NCI-H1092 (cell line): ENCODE measurements at places on chromosomes 6 and 20.
A peak's percentile ranks its signal among the peaks of the same experiment; 100 is the strongest.

DNA sequence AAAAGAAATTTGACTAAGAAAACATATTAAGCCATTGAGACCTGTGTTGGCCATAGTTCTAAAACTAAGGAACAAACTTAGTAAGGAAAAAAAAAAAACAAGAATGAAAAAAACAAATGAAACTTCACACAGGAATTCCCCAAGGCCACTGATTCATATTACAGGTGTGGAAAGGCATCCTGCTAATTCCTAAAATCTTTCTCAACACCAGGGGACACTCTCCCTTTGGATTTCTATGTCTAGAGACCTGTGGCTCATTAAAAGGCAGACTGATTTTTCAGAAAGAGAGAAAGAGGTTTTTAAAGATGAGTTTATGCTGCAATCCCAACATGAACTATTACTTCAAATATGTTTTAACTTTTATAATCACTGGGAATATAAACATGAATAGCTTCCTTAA is at the start of gene OR12D1:
OR12D1 (plus strand) TSS at position 341 of the 400 bp plus-strand sequence.
- no peak for DNase-seq

- DNase-seq: no peak
Measured at GRCh38 chr20:259981-260380, 2.5 kb downstream of the DEFB132 start.

GRCh38 chr20:56395166-56395565 is 2.7 kb downstream of the CSTF1 start:
- DNase-seq: no peak

GRCh38 chr6:15491986-15492269 is 170.9 kb downstream of the DTNBP1 start:
- DNase-seq: no peak

DNA sequence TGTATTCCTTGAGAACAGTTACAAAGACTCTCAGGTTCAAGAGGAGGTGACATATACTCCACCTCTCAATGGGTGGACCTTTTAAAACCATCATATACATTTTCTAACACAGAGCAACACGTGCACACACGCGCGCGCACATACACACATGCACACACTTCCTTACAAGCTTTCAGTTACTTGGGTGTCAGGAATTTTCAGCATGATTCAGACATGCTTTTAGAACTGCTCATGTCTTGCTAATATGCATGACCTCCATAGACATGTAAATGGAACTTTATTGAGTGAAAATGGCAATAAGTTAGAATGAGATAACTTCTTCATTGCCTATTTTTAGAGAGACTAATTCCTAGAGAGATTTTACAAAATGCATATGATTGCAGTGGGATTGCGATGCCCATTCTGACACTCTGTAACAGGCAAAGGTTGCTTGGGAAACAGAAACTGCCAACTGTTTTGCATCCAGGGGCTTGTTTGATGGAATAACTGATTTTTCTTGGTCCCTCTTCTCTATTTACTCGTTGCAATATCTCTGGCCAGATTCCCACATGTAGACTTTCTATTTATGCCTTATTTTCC is 531.4 kb upstream of the RNF217 start:
- DNase-seq: no peak

- no peak for DNase-seq
Measured at GRCh38 chr6:42391441-42391840, 60.3 kb downstream of the TRERF1 start.

- no peak for DNase-seq
Measured at GRCh38 chr6:3696525-3697088, 54.9 kb downstream of the PXDC1 start.

GRCh38 chr6:166932116-166932515 is 24.2 kb downstream of the RNASET2 start:
- no peak for DNase-seq

- DNase-seq: no peak
Measured at GRCh38 chr6:29097803-29098202, 1.5 kb upstream of the OR2J1 start.

DNA sequence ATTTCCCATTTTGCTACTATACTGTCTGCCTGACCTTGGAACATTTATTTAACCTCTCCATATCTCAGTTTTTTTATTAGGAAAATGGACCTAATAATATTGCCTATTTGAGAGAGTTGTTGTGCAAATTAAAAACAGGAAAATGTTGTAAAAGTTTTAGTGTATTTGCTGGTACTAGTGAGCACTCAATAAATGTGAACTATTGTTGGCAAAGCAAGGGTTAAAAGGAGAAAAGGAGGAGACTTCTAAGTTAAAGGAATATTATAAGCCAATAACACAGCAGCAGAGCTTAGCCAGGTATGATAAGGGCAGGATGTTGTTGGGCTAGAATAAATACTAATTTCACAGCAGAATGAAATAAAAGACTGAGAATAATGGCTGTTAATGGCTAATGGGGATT is 211.9 kb upstream of the FUT9 start:
- DNase-seq: no peak

GRCh38 chr6:26021001-26021349 is 58.4 kb downstream of the TRIM38 start:
- DNase-seq: peak; percentile 69

DNA sequence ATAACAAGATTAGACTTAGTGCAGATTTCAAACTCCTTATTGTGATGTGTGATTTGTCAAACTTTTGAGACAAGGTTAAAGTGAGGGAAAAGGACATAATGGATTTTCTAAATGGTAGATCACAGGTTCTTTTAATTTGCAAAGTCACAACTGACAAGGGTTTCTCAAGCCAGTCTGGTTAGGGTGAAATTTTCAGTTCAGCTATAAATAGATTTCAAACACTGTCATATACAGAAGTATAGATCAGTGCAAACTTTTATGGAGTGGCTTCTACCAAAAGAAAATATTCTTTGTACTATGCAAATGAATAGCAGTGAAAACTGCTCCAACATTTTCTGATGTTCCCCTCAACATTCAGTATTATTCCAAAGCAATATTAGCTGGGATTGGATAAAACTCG is 337.1 kb upstream of the MAN1A1 start:
- DNase-seq: no peak
